SW 1271 (cell line): ENCODE measurements at places on chromosomes 4 and X.

- DNase-seq = no peak
These were observed 75.8 kb downstream of the STIM2 start for GRCh38 chr4:26936284-26937065.

DNA sequence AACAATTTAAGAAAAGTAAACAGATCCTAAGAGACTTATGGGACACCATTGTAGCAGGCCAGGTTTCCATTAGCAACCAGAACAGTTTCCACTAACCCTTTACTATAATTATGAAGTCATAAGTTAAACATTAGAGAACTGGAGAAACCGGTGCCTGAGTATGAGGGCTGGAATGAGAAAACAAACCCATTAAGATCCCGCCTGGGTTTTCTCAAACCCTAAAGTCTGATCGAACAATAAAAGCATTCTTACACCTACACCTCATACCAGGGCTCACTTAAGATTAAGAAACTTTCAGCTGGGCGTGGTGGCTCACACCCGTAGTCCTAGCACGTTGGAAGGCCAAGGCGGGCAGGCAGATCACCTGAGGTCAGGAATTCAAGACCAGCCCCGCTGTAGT, 13.7 kb upstream of the DHX15 start:
- no peak for DNase-seq

- no peak for DNase-seq
These were observed 80.3 kb downstream of the GPC4 start for GRCh38 chrX:133335027-133335426.

GRCh38 chr4:152686452-152687013, 6.7 kb upstream of the TMEM154 start:
- DNase-seq = no peak

DNA sequence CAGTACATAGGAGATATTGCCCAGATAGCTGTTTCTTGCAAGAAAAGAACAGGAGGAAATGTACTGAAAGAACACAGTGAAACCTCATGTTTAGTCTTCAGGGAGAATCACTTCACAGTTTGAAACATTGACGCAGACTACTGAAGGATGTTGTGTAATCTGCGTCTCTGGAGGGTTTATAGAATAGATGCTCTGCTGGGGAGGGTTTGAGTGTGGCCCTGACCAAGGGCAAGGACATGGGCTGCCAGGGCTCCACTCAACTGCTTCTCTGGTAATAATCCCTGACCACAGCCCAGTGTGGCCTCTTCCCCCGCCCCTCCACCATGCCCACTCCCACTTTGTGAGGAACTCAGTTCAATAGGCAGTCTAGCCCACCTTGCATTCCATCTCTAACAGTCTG, 15.8 kb upstream of the ACE2 start:
- no peak for DNase-seq

GRCh38 chr4:153153339-153153871, 50.8 kb upstream of the TRIM2 start:
- DNase-seq = no peak

DNA sequence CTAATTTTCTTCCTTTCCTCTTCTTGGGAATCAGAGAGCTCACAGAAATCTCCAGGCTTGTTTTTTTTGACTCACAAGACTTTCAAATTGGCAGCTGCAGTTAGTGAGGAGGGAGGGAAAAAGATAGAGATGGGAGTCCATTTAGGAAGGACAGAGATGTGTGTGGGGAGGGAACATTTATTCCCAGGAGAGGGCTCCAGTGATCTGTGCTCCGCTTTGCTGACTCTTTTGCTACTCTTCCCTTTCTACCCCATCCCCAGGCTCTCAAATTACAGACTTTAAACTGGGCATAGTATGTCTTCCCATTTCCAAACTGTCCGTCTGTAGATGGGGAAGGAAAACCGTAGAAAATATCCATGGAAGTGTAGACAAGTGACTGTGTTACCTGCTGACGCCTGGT, 39.1 kb upstream of the UCP1 start:
- no peak for DNase-seq

DNA sequence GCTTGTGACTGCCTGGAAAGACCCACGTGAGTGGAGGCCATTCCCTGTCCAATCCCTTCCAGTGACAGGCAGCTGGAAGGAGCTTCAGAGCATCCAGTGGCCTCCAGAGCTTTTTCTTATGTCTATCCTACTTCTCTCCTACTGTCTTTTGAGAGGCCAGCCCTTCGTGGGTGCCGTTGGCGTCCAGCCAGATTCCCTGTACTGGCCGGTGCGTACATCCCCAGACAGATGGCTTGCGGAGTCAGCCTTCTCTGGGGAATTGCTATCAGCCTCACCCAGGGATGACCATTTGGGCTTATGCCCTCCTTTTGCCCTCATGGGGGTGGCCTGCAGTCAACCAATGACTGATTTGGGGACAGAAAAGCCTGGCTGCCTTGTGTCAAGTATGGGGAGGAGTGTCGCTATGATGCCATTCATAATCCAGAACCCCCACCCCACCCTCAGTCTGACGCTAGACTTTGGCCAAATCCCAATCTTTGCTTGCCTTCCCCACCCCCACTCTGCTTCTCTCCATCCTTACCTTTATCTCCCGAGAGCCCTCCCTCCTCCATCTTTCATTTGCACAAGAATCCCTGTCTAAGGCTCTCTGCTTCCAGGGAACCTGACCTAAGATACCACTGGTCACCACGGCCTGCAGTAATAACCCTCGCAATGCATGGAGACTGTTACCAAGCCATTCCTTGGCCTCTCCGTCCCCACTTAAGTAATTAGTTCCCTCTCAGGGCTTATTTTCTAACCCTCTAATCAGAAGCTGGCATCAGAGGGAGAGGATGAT, 150.3 kb upstream of the BCOR start:
- DNase-seq = no peak

GRCh38 chr4:82276332-82276640, 97.5 kb downstream of the HNRNPD start:
- no peak for DNase-seq

GRCh38 chrX:83759872-83760271, 101.1 kb upstream of the CYLC1 start:
- no peak for DNase-seq

- DNase-seq = no peak
These were observed 793.3 kb upstream of the MAGEB2 start for GRCh38 chrX:29422034-29422433.

GRCh38 chr4:70183168-70183939, 12.2 kb upstream of the ODAM start:
- no peak for DNase-seq

- no peak for DNase-seq
These were observed 38.2 kb upstream of the PRDM5 start for GRCh38 chr4:120960656-120961267.

DNA sequence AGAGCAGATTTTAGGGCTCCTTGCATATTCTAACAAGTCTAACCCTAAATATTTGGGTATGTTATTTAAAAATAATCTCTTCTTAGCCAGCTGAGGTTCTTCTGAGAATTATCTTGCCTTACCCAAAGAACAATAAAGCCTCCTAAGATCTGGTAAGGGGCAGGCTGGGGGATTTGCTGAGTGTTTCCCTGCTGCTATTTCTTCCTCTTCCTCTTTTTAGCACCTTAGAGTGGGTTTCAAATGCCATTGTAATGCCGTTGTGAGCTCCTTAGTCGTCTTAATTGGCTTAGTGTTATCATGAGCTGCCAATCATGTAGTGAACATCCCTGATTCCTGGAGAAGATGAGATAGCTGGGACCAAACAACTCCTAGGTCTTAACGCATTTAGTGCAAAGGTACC, 15.4 kb downstream of the STOX2 start:
- no peak for DNase-seq

DNA sequence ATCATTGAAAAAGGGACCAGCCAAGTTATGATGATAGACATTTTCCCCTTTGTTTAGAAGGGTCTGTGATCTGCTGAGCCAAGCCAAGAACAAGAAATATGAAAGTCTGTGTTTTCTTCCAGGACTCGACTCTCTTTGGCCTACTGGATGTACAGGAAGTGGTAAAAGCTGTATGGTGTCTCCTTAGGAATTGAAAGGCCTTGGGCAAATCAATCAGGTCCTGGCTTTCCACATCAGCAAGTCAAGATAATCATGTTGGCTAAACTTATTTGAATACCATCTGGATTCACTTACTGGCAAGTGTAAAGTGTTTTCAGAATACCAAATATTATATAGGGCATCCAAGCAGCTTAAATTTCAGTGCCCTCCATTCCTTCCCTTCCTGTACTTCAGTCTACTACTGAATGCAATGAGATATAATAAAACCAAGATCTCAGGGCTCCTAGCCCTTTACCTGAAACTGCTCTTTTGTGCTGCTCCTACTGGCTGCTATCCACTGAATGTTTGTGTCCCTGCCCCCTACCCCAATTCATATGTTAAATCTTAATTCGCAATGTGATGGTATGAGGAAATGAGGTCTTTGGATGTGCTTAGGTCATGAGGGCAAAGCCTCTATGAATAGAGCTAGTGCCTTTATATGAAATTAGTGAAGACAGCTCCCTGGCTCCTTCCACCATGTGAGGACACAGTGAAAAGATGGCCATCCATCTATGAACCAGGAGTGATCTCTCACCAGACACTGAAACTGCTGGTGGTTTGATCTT, 578.0 kb downstream of the SPRY1 start:
- no peak for DNase-seq

DNA sequence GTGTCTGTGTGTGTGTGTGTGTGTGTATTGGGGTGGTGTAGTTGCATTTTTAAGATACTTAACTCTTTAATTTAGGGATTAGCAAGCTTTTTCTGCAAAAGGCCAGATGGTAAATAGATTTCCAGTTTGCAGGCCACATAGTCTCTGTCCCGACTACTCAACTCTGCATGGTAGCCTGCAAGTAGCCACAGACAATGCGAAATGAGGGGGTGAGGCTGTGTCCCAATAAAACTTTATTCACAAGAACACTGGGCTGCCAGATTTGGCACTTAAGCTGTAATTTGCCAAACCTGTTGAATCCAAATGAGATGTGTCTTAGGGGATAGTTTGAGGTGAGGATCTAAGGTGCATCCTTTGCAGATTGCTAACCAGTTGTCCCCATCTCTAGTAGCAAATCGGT, 6.8 kb downstream of the ATP2B3 start:
- no peak for DNase-seq

GRCh38 chr4:185849664-185850550, 37.9 kb upstream of the SORBS2 start:
- no peak for DNase-seq

DNA sequence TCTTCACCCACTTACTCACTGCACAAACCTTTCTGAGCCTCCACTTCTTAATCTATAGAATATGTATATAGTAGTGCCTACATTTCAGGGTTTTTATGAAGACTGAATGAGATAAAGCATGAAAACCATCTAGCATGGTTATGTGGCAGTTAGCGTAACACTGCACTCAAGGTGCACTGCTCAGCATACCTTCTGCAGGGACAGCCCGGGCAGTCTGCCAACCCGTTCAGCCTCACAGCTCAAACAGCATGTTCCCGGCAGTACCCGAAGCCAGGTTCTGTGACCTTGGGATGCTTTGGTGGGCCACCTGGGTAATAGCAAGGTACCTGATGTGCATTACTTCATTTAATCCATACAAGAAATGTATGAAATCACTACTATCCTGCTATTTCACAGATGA, 81.4 kb downstream of the DOCK11 start:
- DNase-seq = no peak
